ENCODE measurements at places on chromosomes 4 and X.

DNA sequence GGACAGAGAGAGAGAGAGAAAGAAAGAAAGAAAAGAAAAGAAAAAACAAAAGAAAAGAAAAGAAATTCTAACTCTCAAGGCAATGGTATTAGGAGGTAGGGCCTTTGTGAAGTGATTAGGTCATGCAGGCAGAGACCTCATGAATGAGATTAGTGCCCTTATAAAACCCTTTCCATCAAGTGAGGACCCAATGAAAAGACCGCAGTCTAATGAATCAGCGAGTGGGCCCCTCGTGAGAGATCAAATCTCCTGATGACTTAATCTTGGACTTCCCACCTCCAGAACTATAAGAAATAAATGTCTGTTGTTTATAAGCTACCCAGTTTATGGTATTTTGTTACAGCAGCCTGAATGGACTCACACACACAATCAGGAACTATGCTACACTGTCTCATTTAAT lies 16.9 kb downstream of the AASDH start:
- DNase-seq, result no peak

GRCh38 chr4:185904381-185904780 lies 92.4 kb upstream of the SORBS2 start:
- no peak for DNase-seq

DNA sequence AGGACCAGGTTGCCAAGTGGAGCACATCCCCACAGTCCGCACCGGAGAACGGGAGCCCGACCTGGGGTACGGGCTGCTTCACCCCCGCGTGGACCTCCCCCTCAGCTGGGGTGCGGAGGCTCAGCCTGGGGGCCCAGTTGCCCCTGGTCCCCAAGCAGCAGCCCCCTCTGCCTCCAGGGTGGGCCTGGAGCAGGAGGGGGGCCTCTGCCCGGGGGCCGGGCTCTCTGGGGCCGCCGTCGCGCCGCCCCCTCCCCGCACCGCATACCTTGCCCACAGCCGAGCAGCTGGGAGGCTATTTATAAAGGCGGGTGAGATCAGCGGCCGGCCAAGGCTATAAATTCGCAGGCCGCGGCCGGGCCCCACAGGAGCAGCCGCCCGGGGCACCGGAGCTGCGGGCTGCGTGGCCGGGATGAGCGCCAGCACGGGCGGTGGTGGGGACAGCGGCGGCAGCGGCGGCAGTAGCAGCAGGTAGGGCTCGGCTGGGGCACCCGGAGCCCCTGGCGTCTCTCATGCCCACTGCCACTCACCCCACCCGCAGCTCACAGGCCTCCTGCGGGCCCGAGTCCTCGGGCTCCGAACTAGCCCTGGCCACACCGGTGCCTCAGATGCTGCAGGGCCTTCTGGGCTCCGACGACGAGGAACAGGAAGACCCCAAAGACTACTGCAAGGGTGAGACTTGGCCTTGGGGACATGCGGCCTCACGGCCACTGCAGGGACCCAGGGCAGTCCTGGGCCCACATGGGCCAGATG lies at the start of gene SRPK3:
Gene SRPK3 (plus strand): TSS at position 364 of the 750 bp plus-strand sequence. CDS start 46 bp downstream, at position 410.
- no peak for DNase-seq

- DNase-seq, result peak; percentile 56
Observed at GRCh38 chr4:111991797-111992196, 153.5 kb upstream of the FAM241A start.

DNA sequence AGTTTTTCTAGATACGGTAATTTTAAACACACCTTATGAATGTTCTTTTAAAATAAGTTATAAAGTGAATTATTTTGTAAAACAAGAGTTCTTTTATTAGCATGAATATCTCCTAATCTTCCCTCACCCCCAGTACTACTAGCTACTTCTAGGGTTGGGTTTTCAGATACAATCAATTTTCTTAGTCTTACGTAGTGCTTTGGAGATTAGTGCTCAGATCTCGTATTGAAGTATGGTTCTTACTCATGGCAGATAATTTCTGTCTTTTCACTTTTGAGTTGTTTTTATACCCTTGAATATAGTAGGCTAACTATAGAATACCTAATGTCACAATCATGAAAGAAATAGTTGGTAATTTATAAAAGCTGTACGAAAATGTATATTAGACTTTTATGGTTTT lies 43.2 kb downstream of the CDKL5 start:
- no peak for DNase-seq

GRCh38 chr4:53963781-53964180 lies 100.6 kb downstream of the CHIC2 start:
- DNase-seq, result no peak

DNA sequence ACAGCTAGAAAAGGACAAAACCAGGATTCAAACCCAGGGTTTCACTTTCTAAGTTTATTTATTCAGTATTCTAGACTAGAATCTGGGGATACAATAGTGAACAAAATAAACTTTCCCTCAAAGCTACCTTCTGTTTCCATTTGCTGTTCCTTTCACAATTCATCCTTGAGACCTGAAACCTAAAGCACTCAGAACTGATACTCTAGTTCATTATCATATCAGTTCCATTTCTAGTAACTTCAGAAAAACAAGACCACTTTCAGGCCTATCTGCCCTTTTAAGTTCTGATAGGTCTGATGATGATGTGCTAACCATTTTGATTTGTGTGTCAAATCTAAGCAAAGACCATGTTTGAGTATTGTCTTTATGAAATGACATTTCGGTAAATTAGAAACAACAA lies 7.8 kb upstream of the XK start:
- no peak for DNase-seq

DNA sequence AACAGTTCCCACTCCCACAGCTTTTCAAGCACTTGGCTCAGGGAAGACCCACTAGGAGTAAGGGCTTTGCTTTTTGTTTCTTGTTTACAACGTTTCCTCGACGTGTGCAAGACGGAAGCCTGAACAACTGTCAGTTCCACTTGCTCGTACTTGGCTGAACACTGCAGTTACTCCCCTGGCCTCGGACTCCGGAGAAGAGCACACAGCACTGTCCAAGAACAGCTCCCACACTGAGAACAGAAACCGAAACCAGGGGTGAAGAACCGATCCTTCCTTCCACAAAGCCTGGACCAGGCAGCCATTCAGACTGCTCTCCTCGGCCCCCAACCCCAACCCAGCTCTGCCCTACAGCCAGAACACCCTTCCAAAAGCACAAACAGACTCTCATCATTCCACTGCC lies 25.5 kb downstream of the IRF2 start:
- DNase-seq, result no peak

GRCh38 chr4:144787365-144788258 lies 141.7 kb downstream of the HHIP start:
- peak; percentile 62 for DNase-seq

GRCh38 chr4:86483773-86484172 lies 110.3 kb upstream of the PTPN13 start:
- no peak for DNase-seq

DNA sequence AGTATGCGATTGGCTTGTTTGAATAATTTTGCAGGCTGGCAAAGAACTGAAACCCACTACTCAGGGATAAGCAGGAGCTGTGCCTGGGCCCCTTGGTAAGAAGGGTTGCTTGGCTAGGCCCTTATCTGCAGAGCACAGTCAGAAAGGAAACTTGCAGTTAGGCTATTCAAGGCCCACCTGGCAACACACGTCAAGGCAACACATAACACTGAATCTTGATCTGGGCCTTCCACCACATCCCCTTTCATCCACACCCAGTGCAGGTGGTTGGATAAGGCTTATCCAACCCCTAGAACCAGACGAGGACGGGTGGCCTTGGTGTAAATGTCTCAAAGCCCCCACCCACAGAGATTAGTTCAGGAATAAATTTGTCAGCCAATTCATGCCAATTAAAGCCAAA lies 72.8 kb upstream of the NEIL3 start:
- DNase-seq, result no peak

DNA sequence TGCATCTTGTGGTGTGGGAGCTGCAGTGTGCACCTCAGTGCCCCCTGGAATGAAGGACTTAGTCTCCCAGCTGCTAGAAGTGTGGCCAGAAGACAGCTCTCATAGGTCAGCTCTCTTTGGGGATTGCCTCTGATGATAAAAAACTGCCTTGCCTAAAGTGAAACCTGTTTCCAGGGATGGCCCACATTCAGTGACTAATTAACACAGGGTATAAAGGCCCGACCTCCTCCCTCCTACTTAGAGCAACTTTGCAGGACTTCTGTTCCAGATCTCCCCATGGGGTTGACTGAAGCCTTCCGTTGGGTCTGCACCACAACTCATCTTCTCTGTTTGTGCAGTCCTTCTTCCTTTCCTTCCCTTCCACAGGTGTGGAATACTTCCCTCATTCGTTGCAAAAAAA lies 53.2 kb downstream of the SPINK2 start:
- DNase-seq, result no peak

DNA sequence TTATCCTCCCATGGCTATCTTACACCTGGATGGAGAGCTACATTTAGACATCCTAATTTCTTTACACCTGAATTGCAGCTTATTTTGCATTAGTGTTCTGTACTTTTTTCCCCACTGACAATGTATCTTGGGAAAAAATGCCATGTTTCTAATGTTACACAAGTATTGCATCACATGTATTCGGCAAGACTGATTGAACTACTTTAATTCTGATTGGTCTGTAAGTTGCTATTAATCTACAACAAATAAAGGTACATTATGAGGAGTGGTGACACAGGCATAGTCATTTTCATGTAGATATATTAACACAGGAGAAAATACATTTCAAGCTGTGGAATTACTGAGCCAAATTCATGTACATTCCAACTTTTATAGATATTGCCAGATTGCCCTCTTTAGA lies 558.0 kb downstream of the TRIML1 start:
- DNase-seq, result no peak

- no peak for DNase-seq
Observed at GRCh38 chr4:21276046-21276445, 575.8 kb downstream of the PACRGL start.

GRCh38 chr4:98566361-98567008 lies 91.9 kb downstream of the TSPAN5 start:
- DNase-seq, result no peak

GRCh38 chr4:8593264-8594096 lies 915 bp downstream of the CPZ start:
- DNase-seq, result no peak

DNA sequence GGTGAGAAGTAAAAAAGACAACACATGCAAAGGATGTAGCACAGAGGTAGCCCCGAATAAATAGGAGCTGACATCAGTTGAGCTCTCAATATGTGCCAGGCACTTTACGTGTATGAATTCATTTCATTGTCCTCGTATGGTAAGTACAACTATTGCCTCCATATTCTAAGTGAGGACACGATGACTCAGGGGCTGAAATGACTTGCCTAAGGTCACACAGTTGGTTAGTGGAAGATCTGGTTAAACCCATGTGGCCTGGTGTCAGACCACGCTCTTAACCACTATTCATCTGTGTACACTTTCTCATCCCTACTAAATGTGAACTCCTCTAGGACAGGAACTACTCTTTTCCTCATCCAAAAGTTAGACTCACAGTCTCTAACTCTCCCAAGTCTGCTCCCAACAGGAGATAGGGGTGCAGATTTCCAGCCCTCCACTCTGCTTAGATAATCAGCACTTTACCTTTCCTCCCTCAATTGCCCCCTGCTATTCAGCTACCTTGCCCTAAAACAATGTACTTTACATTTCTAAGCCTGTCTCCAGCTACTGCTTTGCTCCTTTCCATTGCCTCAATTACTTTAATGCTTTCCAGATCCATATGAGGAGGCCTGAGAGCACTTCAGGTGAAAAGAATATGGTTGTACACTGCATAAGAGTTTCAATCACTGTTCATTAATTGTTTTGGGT lies 58.8 kb upstream of the LHFPL1 start:
- DNase-seq, result no peak

GRCh38 chr4:186342582-186342981 lies 76.6 kb downstream of the F11 start:
- peak; percentile 50 for DNase-seq

DNA sequence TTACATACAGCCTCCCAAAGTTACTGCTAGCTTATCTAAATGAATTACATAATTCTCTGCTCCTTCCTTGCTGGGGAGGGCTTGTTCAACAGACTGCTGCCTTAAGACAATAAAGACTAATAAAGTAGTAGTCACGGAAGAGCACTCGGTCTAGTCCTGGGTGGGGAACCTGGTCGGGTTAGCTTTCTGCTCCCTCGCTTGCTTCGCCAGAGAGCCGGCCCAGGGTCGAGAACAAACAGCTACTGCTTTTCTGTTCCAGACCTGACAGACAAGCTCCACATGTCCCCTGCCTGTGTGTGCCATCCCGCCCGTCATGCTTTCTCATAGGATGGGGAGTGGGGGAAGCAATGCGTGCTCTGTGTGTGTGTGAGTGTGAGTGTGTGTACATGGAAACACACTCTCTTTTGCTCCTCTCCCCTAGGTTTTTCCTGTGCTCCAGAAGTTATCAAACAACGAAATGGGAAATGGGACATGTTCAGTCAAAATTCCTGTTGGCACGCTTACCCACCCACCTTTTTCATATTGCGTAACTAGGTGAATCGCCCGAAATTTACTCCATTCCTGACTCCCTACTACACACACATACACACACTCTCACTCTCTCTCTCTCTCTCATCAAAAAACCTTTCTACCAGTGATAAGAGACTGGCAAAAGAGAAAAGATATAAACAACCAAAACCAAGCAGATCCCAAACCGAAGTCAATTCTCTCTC lies 1.3 kb downstream of the NPY1R start:
- no peak for DNase-seq

Measured in PC-3 (cell line).